EH (cell line): ENCODE measurements at places on chromosomes 12 and 14.

DNA sequence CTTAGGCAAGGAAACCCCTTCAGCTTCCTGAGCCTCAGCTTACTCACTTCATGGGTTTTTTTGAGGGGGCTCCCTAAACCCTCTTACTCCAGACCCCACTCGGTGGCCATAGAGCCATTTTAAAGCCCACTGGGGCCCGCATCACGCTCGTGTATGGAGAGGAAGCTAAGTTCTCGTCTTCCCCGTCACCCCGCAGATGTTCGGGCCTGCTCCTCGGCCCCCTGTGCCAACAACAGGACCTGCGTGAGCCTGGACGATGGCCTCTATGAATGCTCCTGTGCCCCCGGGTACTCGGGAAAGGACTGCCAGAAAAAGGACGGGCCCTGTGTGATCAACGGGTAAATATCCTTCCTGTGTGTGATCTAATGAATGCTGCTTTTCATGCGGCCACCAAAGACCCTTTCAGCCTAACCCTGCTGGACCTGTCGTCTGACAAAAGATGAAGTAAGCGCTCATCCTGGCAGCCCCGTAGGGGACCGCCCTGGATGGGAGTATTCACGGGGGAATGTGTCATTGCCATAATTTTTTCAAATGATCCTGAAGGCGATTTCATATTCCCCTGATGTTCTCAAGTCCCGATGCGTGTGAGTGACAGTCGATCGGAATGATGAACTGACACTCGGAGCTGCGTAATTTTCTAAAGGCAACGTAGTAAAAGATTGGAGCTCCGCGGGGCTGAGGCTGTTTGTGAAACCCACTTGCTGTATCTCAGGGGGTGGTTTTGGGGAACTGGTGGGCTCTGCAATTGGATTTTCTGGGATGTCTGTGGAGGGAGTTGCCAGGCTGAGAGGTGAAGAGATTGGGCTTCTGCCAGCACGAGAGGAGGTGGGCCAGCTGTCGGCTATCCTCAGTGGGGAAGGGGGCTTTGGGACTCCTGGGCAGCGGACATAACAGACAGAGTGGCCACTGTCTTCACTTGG is 5.4 kb downstream of the DLK1 start:
- no peak for DNase-seq

DNA sequence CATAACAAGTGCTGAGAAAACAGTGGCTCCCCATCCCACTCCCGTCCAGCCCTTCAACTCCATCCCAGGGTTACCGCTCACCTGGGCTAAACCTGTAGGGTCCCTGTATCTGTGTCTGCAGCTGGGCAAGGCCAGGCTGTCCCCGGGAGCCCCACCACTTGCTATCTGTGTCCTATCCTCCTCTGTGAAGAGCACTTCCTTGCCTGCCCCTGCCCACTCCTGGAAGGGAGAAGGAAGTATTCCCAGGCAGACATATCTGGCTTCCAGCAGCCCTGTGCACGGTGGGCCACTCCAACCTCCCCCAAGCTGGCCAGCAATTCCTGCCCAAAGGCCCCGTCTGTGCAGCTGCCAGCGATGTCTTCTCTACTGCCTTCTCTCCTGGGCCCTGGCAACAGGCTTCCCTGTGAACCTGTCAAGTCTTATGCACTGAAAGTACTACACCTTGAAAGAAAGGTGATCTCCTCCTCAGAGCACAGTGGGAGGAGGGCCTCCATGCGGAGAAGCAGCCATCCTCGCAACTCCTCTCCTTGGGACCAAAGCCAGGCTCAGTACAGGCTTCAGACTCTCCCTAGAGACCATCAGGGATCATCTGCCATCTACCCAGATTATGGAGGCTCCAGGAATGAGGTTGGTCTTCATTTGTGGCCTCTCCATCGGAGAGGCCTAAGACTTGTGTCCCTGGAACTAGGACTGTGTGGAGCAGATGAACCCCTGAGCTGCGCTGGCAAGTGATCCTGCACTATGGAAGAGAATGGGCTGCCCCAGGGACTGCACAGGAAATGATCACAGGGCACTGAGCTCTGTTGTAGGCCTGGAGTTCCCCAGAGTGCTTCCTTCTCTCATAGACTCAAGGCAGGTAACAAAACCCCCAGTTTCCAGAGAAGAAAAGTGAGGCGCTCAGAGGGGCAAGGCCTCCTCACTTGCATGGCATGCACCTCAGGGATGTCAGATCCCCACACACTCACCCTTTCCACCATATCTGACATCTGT is 663.6 kb downstream of the BCL11B start:
- DNase-seq = no peak

DNA sequence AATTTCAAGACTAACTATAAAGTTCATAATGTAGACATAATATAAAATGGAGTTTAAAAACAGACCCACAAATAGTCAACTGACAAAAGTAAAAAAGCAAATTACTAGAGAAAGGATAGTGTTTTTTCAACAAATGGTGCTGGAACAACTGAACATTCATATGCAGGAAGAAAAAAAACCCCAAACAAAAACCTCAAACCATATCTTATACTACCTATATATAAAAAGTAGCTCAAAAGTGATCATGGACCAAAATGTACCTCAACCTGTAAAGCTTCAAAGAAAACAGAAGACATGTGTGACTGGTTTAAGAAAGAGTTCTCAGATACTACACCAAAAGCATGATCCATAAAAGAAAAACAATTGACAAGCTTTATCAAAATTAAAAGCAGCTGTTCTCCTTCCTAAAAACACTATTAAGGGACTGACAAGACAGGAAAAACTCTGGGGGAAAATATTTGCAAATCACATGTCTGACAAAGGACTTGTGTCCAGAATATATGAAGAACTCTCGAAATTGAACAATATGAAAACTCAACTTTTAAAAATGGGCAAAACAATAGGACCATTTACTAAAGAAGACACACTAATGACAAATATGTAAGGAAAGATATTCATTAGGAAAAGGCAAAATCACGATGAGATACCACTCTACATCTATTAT is 22.7 kb upstream of the ARID4A start:
- no peak for DNase-seq

GRCh38 chr14:35121887-35122695 is at the start of the genes PPP2R3C and PRORP:
Gene PPP2R3C, minus strand, starts transcription at chr14:35121990. Its CDS starts 31 bp downstream, at chr14:35121959.
Gene PRORP, plus strand, starts transcription at chr14:35122552. Its CDS starts 694 bp downstream, at chr14:35123246.
- peak; percentile 94 for DNase-seq

- DNase-seq = no peak
These were observed 17.9 kb downstream of the SNAPC1 start for GRCh38 chr14:61780125-61780524.

GRCh38 chr12:63457428-63457827 is 210.9 kb downstream of the DPY19L2 start:
- no peak for DNase-seq

- DNase-seq = peak; percentile 72
These were observed 4.3 kb downstream of the TMEM106C start for GRCh38 chr12:47967461-47968321.

- DNase-seq = peak; percentile 49
These were observed at the start of gene GALNT6 for GRCh38 chr12:51391283-51392123. Gene GALNT6, minus strand, starts transcription at chr12:51391406. Its CDS starts 11,625 bp downstream, at chr12:51379781.

DNA sequence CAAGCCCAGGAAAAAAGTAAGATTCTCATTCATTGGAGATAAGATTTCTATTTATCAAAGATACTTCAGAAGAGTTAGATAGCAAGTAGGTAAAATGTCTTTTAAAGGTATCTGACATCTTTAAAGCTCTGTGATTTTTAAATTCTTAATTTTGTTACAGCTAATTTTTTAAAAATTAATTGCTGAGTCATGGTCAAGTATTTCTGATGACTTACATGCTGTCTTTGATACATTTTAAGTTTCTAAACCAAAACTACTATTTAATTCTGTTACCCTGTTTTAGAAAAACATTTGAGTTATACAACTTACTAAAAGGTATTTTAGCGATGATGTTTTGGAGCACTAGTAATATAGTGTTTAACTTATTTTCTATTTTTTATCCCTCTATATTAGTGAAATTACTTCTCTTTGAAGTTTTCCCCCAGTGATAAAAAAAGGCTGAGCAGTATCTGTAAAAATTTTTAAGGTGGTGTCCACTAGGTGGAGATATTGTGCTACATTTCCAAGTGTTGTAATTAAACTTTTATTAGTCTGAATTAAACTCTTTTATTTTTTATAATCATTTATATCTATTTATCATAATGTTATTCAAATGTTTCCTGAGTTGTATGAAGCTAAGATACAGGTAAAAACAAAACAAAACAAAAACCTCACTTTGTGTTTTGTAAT is 11.5 kb downstream of the ALG10 start:
- DNase-seq = peak; percentile 36

DNA sequence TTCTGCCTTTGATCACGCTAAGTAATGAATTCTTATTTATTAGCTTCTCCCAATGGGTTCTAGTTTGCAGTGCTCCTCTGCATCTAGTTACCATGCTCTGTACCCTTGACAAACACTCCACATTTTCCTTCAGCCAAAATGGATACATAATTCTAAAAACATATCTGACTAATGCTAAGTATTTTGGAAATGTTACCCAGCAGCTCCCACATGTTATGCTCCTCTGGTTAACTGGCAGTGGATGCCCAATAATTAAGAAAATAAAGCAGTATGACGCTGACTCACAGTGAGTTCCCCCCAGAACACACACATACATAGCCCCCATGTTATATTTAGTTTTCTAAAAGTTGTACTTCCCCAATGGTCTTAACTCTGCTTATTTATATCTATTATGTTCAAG is 74.6 kb downstream of the STXBP6 start:
- DNase-seq = no peak

DNA sequence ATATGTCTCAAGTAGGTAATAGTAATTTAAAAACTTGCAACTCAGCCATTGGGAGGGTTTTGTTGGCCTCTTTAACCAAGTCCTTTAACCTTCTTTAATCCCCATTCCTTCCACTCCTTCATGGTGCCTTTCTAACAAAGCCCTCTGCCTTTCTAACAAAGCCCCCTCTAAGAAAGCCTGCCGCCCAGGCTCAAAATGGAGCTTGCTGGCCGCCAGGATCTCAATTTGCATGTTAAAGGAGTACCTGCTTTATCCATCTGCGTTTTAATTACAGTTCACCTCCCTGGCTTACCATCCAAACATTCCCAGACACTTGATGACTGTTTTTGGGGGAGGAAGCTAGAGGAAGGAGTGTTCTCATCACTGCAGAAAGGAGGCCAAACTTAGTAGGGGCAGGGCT is 183.4 kb downstream of the PTPN11 start:
- DNase-seq = no peak

DNA sequence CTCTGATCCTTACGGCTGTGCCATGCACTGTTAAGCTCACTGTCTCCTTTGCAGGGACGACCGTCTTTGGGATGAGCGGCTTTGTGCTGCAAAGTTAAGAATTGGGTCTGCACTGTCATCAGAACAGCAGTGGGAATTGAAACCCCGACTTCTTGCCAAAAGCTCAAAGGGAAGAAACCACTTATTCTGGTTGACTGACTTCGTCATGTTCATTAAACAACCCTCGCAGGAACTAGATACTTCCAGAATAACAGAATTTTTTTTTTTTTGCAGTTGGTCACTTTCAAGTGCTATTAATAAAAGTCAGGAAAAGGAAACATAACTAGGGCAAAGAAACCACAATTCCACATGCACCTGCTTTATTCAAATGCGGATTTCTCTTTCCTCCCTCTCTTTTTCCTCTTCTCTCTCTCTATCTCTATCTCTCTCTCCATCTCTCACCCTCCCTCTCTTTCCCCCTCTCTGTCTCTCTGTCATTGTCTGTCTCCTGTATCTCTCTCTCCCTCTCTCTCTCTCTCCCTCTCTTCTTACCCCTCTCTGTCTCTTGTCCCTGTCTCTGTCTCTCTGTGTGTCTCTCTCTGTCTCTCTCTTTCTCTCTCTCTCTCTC is 12.3 kb upstream of the GLT1D1 start:
- DNase-seq = no peak
